Activated naive CD4-positive, alpha-beta T cell treated with anti-CD3 and anti-CD28 coated beads, Interleukin-2, amount 50 U/mL, for 16 hours (primary cell): ENCODE measurements at places on chromosomes 1 and 21.

GRCh38 chr21:41923186-41923585 lies 30.6 kb downstream of the C2CD2 start:
- no peak for DNase-seq

GRCh38 chr1:32316903-32317277 lies 19.1 kb downstream of the MARCKSL1 start:
- no peak for DNase-seq

GRCh38 chr1:184665360-184665759 lies 89.3 kb downstream of the EDEM3 start:
- no peak for DNase-seq

DNA sequence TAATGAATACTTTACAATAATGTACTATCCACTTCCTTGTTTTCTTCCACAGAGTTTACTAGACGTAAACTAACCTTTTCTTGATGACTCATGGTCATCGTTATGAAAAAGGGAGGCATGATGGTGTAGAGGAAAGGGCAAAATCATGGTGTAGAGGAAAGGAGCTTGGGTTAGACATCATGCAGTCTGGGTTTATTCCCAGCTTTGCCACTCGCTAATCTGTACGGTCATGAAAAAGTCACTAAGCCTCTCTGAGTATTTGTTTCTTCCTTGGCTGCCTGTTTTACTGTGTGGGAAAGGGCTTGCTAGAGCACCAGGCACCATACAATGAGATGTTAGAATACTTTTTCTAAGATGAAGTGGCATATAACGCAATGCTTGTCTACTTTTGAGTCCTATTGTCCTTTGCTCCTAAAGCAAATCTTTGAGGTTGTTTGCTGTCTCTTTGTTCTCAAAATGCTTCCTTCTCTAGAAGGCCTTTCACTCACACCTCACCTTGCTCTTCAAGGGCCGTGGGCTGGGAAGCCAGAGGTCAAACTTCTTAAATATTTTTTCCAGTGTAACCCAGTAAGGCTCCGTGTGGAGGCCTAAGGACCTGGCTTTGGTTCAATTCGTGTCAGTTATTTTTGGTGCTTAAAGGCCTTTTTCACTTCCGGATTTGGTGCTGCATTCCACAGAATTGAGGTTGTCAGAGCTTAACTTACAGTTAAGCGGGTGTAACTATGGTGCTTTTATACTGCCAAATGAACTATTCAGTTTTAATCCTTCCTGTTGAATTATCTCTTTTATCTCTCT lies 9.9 kb upstream of the ETV3 start:
- no peak for DNase-seq

GRCh38 chr1:156119503-156120209 lies 5.1 kb downstream of the LMNA start:
- DNase-seq, result no peak

- no peak for DNase-seq
Observed at GRCh38 chr1:192311281-192311680, 5.5 kb upstream of the RGS21 start.

GRCh38 chr1:107451715-107452114 lies 310.9 kb downstream of the NTNG1 start:
- DNase-seq, result no peak

DNA sequence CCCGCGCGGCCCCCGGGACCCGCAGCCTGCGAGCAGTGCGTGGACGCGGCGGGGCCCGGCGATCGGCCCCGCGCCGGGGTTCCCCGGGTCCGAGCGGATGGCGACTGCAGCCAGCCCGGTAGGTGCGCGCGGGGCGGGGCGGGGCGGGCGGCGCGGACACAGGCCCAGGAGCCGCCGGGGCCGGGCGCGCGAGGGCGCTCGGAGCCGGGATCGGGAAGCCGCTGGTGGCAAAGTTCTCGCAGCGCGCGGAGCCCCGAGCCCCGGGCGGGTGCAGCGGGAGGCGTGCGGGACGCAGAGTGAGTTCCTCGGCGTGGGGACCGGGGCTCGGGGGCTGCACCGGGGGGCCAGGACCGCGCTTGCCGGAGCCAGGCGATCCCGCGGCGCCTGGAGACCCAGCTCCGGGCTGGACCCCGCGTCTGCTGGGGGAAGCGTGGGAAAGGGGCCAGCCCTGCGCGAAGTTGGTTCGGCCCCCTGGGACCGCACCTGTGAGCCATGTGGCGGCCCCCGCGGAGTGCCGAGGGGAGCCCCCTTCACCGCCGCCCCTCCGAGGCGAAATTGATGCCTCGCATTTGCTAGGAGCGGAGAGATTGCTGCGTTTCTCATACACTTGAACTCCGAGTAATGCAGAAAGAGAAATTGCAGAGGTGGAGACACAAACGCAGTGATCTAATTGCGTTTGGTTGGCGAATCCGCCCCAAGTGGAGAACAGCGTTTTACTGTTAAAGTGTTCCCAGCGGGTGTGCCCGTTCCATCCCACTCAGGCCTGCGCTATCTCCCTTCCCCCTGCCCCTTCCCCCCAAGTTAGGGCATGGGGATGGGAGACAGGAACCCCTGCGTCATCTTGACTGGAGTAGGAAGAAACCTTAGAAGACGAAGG lies 228.9 kb upstream of the TMEM51 start:
- DNase-seq, result no peak
